Anterior cingulate cortex (tissue), 58 donors: ENCODE measurements at places on chromosomes 16 and 17.

- no peak for DNase-seq
Measured at GRCh38 chr17:79546386-79546785, 64.5 kb downstream of the RBFOX3 start.

- DNase-seq, result no peak
Measured at GRCh38 chr16:89700649-89701424, 668 bp downstream of the SPATA2L start.

DNA sequence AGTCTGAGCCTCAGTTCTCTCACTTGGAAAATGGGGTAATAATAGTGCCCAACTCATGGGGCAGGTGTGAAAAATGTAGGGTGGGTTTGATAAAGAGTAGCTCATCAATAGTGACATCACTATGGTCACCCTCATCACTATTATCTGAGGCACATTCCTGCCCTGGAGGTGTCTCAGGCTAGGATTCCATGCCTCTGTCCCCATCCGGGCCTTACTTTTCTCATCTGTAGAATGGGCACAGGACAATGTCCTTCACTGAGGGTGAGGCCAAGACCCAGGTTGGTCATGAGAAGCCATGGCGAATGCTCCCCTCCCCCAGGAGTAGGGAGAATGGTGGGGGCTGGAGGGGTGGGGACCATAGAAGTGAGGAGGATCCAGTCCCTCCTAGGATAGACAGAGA lies 30.5 kb downstream of the MYO15A start:
- DNase-seq, result no peak

GRCh38 chr17:57563958-57564357 lies 181.1 kb downstream of the CCDC182 start:
- no peak for DNase-seq
